ENCODE measurements at places on chromosomes 1 and 21.

GRCh38 chr1:110650609-110651008, 24.1 kb downstream of the KCNA3 start:
- DNase-seq = no peak

GRCh38 chr1:224149709-224150108, 33.3 kb upstream of the DEGS1 start:
- no peak for DNase-seq

GRCh38 chr1:116765962-116766361, 11.7 kb downstream of the CD2 start:
- DNase-seq = no peak

GRCh38 chr21:45219517-45219916, 68.2 kb downstream of the POFUT2 start:
- DNase-seq = no peak

- no peak for DNase-seq
Measured at GRCh38 chr1:42979896-42980800, 21.5 kb upstream of the SLC2A1 start.

GRCh38 chr1:62221171-62221570, 26.5 kb downstream of the L1TD1 start:
- DNase-seq = no peak

DNA sequence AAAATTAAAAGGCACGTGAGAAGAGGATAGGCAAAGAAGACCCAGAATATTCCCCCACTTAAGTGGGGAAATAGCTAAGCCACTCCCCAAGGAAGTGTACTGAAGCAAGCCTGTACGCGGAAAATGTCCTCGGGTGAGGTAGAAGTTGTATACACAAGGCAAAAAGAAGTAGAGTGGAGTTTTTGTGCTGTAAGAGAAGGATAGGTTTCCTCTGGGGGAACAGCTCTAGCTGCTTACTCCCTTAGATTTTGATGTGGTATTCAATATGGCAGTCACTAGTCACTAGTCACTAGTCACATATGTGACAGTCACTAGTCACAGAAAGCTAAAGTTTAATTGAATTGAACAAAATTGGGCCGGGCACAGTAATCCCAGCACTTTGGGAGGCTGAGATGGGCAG, 7.6 kb downstream of the TXNIP start:
- DNase-seq = peak; percentile 58

DNA sequence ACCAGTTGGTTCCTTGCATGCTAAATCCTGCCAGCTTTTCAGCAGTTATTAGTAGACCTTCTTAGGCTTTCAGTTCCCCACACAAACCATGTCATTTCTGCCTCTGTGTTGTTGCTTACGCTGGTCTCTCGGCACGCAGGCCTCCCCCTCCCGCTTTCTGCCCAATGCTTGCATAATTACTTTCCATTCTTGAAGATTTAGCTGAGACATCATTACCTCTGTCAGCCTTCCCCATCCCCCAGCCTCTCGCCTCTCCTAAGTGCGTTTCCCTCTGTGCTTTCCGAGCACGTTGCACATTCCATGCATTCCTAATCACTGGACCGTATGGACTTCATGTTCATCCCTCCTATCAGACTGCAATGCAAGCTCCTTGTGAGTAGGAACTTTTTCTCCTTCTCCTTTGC, 26.8 kb downstream of the TSHB start:
- DNase-seq = no peak

GRCh38 chr1:68228851-68229250, 3.5 kb downstream of the WLS start:
- DNase-seq = no peak

DNA sequence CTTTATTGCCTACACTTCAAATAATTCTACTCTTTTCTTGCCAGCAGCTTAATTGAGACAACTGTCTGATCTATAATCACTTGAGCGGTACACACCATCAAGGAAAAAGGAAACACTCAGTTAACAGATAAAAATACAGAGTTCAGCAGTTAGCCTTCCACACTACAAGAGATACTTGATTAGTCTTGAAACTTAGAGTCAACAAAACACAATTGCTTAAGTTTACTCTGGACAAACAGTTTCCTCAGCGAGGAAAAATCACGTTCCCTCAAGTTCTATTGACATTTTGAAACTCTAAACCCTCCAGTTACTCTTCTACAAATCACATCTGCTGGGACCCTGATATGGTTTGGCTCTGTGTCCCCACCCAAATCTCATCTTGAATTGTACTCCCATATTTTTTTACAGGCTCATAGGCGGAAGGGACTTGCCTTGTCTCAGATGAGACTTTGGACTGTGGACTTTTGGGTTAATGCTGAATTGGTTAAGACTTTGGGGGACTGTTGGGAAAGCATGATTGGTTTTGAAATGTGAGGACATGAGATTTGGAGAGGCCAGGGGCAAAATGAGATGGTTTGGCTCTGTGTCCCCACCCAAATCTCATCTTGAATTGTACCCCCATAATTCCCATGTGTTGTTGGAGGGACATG, 140.4 kb downstream of the CDC7 start:
- DNase-seq = no peak

DNA sequence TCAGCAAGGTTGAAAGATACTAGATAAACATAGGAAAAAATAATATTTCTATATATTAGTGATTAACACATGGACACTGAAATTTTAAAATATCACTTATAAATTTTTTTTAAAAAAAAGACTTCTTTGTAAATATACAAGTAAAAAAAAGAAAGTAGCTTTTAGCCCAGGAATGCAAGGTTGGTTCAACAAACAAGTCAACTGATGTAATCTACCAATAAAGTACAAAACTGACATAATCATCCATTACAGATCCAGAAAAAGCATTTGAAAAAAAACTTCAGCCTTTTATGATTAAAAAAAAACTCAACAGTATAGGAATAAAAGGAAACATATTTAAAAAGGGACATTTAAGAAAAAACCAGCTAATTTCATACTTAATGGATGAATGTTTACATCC, 48.4 kb downstream of the TRMT1L start:
- no peak for DNase-seq

- no peak for DNase-seq
Measured at GRCh38 chr21:29786496-29787360, 153.1 kb downstream of the GRIK1 start.

- no peak for DNase-seq
Measured at GRCh38 chr1:80825067-80825466, 975.7 kb upstream of the ADGRL2 start.

GRCh38 chr1:32619701-32620485, 30.5 kb downstream of the ZBTB8OS start:
- no peak for DNase-seq
